ENCODE measurements at places on chromosomes 7 and 10. TPM values are rescaled to one million over a fixed set of nuclear protein-coding genes. Genes with fewer than 3 reads are reported as not detected.

Gene RBM28
- 11.6 TPM for polyA plus RNA-seq

Gene TYW1B
- polyA plus RNA-seq: 0.69 TPM

Gene SEC61G
- polyA plus RNA-seq: 221 TPM

Gene ACSL5
- polyA plus RNA-seq: 1.4 TPM

Gene AFAP1L2
- 0.90 TPM for polyA plus RNA-seq

Gene CBX3
- polyA plus RNA-seq: 47.5 TPM

Gene SLC26A3
- polyA plus RNA-seq: not detected

Gene ZNF800
- 10.6 TPM for polyA plus RNA-seq

Gene SP4
- 3.2 TPM for polyA plus RNA-seq

Gene PDE1C
- 0.75 TPM for polyA plus RNA-seq

Gene ACTR3C
- 0.33 TPM for polyA plus RNA-seq

Gene NKX2-3
- polyA plus RNA-seq: not detected

GRCh38 chr10:46225597-46225996 lies 61.2 kb upstream of the ANTXRL start:
- no peak for DNase-seq

DNA sequence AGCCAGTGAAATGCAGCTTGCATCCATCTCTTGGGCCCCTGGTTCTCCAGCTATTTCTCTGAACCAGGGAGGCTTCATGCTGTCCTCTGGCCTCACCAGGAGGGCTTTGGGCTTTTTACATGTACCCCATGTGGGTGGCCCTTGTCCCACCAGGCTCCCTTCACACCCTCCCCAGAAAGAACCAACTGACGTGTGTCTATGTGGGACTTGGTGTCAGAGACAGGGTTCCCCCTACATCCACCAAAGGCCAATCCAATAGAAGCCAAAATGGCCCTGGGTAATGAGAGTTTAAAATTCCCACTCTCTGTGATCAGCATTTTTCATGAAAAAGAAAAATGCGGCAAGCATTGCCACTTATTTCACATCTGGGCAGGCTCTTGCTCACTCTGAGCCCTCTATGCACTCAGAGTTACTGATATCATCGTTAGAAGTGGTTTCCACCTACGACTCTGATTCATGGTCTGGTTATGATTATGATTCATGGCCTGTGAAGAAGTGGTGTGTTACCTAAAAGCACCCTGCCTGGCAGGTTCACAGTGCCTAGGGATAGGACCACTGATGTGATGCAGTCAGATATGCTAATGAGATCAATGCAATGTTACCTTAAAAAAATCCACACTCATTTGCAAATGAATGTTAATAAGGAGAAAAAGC lies 133.5 kb downstream of the BUB3 start:
- no peak for DNase-seq

GRCh38 chr10:121327727-121328126 lies 270.5 kb downstream of the FGFR2 start:
- DNase-seq: no peak

GRCh38 chr10:84256510-84257342 lies 11.9 kb downstream of the RGR start:
- DNase-seq: peak; percentile 46

DNA sequence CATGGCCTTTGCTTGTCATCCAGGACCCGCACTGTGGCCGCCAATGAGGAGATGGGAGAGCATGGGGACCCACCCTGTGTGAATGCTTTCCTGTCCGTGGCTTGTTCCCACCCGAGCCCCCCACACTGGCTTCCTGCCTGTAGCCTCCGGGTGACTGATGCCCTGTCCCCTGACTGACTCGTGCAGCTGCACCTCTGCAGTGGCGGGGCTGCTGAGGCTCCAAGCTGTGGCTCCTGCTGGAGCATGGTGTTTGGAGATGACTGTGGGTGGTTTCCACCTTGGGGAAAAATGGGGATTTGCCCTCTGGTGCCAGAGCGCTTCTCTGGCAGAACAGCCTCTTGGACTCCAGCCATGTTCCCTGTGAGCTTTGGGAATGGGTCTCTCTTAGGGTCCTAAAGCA lies 2.1 kb downstream of the CAMK1D start:
- DNase-seq: no peak

DNA sequence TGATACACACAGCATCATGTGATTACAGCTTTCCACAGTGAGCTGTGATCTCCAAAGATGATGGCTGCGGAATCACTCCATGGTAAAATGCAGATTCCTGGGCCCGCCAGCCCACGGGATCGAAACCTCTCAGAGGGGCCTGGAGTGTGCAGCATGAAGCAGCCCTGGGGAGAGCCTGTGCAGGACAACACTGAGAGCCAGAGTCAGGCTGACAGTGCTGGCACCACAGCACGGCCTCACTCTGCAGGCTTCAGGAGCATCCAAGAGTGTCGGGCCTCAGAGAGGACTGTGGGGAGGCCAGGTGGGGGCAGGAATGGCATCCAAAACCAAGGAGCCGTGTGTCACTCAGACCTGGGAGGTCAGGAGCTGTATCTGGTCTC lies 533.4 kb downstream of the TCERG1L start:
- no peak for DNase-seq

DNA sequence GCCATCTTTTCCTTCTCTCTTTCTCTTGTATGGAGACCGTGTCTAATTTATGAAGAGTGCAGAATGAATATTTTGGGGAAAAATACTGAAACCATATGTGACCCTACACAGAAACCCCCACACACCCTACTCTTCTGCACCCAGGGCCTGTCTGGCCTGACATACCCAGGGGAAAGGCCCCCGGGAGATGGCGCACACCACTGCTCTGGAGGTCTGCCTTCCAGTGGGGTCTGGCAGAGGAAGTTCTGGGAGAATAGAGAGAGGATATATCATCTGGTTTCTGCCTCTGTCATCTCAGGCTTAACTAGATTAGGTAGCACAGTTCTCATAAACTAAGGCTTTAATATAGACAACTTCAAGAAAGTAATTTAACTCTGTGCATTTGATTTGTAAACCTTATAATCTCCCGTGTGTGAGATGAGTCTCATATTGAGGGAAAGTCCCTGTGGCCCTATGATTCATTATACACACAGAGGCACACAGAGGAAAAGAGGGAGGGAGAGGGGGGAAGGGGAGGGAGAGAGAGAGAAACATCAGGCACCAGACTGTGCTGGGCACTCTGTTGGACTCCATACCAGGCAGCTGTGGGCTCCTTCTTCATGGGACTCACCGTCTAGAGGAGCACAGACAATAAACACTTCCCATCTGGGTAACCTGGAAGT lies 123.3 kb downstream of the AOAH start:
- DNase-seq: peak; percentile 3

GRCh38 chr7:159040146-159040545 lies 104.5 kb downstream of the VIPR2 start:
- DNase-seq: no peak

DNA sequence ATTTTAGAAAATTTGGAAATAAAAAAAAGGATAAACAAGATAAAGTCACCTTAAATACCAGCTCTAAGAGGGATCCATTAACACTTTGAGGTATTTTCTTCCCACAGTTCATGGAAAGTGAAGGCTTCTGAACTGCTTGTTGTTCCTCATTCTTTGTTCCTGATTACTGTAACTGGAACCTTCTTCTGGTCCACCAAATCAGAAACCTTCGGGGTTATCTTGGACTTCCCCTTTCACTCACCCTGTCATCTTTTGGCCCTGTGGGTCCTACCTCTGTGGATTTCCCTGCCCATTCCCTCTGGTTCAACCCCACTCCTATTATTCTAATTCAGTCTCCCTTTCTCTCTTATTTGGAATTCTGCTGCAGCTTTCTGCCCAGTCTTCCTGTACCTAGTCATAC lies 116.5 kb upstream of the PRPS1L1 start:
- no peak for DNase-seq

GRCh38 chr10:31207636-31208035 lies 111.4 kb upstream of the ZEB1 start:
- DNase-seq: no peak

DNA sequence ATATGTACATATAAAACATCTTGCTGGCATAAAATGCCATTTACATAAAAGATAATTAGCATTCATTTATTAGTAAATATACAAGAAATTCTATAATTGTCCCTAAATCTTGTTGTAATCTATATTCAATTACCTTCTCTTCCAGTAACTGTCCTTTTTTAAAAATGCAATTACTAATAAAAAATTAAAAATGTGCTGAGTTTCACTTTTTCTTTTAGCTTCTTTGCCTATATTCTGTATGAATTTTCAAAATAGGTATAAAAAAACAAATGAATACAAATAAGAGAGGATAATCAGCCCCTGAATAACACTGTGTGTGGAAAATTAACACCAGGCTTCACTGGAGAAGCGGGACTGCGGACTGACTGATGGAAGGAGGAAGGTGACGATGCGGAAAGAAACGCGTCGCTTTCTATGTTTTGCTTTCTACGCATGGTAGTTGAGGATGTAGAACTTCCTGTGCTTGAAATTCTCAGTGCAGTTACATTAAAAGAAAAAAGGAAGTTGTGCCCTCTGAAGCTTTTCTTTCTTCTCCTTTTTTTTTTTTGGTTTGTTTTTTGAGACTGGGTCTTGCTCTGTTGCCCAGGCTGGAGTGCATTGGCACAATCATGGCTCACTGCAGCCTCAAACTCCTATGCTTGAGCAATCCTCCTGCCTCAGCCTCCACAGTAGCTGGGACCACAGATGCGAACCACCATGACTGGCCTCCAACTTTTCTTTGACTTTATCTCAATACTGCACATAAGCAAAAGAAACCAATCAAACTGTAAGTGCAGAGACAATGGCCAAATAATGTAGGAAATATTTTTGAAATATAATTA lies 7.4 kb upstream of the ZMYND11 start:
- peak; percentile 77 for DNase-seq

GRCh38 chr7:371779-372545 lies 82.0 kb downstream of the FOXL3 start:
- no peak for DNase-seq

DNA sequence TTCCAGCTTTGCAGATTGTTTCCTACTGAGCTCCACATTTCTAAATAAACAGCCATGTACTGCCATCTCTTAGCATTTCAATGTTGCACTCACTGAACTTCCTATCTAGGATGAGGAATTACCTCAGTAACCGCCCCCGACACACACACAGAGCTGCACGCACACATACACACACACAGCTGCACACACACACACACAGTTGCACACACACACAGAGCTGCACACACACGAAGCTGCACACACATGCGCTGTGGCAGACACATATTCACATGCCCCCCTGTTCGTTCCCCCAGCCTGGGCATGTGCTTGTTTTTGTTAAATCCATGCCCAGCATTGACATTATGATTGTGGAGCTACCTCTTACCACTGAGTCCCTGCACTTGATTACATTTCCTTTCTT lies 39.6 kb upstream of the CNPY1 start:
- DNase-seq: no peak

DNA sequence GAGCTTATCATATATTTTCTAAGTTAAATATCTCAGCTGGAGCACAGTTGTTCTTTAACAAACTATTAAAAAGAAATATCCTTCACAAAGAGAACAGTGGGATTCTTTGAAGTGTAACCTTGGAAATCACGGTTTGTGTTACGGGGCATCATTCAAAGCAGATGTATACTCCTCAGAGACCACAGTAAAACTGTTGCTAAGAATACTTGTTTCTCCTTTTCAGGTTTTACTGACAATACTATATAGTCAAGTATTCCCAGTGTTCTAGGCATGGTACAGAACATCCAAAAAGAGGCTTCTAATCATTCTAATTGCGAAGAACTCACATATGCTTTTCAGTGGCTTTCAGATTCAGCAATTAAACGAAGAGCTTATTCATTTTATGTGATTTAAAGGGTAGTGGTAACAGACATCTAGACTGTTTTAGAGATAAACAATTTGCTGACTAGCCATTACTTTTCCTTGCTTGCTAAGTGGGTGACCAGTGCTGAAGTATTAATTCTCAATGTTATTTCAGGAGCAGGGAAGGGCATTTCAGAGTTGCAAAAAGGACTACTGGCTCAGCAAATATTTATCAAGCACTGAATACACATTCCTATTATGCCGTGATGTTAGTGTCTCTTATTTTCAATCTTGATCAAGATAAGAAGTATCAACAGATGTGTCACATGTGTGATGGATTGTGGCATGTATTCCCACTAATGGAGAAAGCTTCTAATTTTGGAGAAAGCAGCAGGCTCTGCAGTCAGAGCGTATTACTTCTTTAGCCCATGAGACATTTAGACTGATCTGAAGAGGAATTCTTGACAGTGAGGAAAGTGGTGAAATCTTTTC lies 236.8 kb downstream of the RNLS start:
- no peak for DNase-seq

- DNase-seq: no peak
Measured at GRCh38 chr10:52890281-52890680, 117.7 kb upstream of the MBL2 start.

DNA sequence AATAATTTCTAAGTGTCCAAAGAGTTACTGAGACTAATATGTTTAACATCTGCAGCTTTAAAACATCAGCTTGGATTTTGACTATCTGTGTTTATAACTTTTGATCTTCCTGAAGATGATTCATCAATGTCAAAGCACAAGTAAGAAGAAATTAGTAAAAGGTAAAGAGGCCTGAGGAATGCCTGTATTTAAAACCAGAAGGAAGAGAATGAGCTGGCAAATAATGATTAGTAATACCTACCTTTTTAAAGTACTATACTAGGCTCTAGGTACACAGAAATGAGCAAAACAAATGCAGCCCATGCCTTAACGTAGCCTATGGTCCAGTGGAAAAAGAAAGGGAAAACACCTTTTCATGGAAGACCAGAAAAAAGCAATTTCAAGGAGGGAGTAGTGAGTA lies 158.0 kb downstream of the KCND2 start:
- no peak for DNase-seq

DNA sequence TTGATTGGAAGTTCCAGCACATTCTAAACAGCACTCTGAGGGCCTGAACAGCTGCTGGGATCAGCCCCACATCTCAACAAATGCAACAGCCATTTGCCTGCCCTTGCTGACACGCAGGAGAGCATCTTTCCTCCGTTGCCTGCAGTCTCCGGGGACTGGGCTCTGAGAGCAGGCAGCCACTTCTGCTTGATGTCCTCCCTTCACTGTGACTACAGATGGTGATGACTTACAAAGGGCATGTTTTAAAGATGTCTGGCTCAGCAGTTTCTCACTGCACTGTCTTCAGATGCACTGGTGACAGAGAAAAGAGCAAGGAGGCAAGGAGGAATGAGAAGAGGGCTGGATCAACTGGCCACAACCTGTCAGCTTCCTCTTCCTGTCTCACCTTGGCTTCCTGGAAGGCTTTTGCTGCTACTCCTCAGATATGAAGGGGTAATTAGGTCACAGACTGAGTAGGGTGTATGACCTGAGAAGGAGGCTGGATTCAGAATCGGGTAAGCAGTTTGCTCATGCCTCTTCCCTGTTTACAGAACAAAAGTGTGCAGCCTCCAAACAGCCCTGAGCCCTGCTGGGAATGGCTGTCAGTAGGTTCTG lies 143.5 kb upstream of the GHITM start:
- DNase-seq: no peak

- DNase-seq: no peak
Measured at GRCh38 chr10:115084277-115084850, 8.8 kb upstream of the ATRNL1 start.
